ENCODE measurements at places on chromosomes 1 and 21. TPM values are rescaled to one million over a fixed set of nuclear protein-coding genes. Genes with fewer than 3 reads are reported as not detected.

OR6K3 gene
- not detected for total RNA-seq

DIRAS3 gene
- total RNA-seq, result not detected

CR2 gene
- total RNA-seq, result not detected

FCRL2 gene
- not detected for total RNA-seq

PRKAA2 gene
- not detected for total RNA-seq

TFAP2E gene
- 4.5 TPM for total RNA-seq

TEX38 gene
- total RNA-seq, result not detected

ARHGAP30 gene
- total RNA-seq, result 180 TPM

NEXN gene
- total RNA-seq, result not detected

LCE1B gene
- not detected for total RNA-seq

TAS1R3 gene
- total RNA-seq, result 0.71 TPM

HSPA6 gene
- total RNA-seq, result 0.37 TPM

IVNS1ABP gene
- 269 TPM for total RNA-seq

DPT gene
- not detected for total RNA-seq

FCRLB gene
- total RNA-seq, result not detected

AMY1B gene
- not detected for total RNA-seq

RBP7 gene
- total RNA-seq, result not detected

UBL4B gene
- not detected for total RNA-seq

FCRL3 gene
- total RNA-seq, result 0.41 TPM

RNU1-3 gene
- total RNA-seq, result 1,202 TPM

MRPS14 gene
- total RNA-seq, result 31.5 TPM

DNM3 gene
- total RNA-seq, result 5.8 TPM

HLX gene
- 0.11 TPM for total RNA-seq

ASTN1 gene
- not detected for total RNA-seq

PLEKHA6 gene
- 0.37 TPM for total RNA-seq

CHIT1 gene
- 6.7 TPM for total RNA-seq

GSTM5 gene
- total RNA-seq, result not detected

MXRA8 gene
- total RNA-seq, result 0.56 TPM

DNAI4 gene
- 1.4 TPM for total RNA-seq

FALEC gene
- total RNA-seq, result 1.2 TPM

DDAH1 gene
- not detected for total RNA-seq

ADAMTS5 gene
- total RNA-seq, result not detected

SAMSN1 gene
- 93.3 TPM for total RNA-seq

ERICH3 gene
- not detected for total RNA-seq

CYP4A22 gene
- total RNA-seq, result not detected

LAD1 gene
- total RNA-seq, result not detected

FAM151A gene
- not detected for total RNA-seq

PROK1 gene
- total RNA-seq, result not detected

CHD1L gene
- total RNA-seq, result 76.1 TPM

MECR gene
- 21.0 TPM for total RNA-seq

PPP1R15B gene
- total RNA-seq, result 63.9 TPM

NUDC gene
- total RNA-seq, result 45.0 TPM

CRNN gene
- not detected for total RNA-seq

All from activated T-helper 17 cell treated with anti-CD3 and anti-CD28 coated beads, Interleukin-2, amount 50 U/mL, for 72 hours (primary cell).